Fibroblast of upper back skin (primary cell): ENCODE measurements at places on chromosomes 5 and 9.
A peak's percentile ranks its signal among the peaks of the same experiment; 100 is the strongest.

DNA sequence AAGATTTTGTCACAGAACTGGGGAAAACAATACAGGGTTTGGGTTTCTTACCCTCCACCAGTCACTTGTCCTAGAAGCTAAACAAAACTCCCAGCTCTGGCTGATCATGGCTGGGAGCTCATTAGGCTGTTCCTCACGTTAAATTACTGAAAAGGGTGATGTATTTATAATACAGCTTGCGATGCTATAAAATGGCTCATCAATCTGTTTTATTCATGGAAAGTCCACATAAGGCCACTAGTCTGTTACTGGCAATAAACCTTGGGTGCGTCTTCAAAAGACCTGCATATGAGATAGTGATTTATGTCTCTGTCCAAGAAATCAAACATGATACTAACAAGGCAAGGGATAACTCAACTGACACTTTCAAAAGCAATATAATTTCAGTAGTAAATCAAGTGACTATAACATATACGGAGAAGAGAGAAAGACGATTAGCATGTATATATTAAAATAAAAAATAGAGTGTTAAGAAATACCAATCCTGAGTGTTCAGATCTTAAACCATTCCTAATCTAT, 219.0 kb downstream of the BNC2 start:
- DNase-seq = no peak

DNA sequence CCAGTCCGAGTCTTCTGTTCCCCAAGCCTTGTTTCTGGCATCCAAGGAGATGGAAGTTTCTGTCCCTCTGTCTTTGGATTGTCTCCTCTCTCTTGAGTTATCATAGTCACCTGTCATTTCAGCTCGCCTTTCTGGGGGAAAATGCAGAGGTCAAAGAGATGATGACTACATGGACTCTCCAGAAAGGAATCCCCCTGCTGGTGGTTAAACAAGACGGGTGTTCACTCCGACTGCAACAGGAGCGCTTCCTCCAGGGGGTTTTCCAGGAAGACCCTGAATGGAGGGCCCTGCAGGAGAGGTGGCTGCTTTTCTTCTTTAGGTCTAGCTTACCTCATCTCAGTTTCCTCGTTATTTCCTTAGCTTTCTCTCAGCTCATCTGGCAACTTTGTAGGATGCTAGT, 25.1 kb downstream of the ERAP2 start:
- DNase-seq = no peak

GRCh38 chr5:17221843-17222636, 4.6 kb downstream of the BASP1 start:
- peak; percentile 57 for DNase-seq

DNA sequence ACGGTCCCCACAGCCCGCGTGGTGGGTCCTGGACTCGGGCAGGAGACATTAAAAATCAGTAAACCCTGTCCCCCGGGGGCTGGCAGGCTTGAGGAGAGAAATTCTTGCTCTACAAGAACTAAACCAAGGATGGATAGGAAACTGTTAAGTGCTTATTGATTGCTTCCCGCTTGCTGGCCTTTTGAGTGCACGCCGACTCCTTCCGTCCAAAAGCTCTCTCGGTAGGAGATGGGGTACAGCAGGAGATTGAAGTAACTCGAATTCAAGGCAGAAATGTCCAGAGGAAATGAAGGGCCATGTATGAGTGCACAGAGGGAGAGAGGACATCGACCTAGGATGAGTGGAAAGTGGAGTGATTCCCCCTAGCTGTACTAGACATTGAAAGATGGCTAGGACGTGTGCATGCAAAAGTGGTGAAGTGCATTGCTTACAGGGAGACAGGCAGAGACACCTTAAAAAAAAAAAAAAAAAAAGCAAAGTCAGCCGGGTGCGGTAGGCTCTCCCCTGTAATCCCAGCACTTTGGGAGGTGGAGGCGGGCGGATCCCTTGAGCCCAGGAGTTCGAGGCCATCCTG, 923 bp downstream of the RECK start:
- DNase-seq = no peak

DNA sequence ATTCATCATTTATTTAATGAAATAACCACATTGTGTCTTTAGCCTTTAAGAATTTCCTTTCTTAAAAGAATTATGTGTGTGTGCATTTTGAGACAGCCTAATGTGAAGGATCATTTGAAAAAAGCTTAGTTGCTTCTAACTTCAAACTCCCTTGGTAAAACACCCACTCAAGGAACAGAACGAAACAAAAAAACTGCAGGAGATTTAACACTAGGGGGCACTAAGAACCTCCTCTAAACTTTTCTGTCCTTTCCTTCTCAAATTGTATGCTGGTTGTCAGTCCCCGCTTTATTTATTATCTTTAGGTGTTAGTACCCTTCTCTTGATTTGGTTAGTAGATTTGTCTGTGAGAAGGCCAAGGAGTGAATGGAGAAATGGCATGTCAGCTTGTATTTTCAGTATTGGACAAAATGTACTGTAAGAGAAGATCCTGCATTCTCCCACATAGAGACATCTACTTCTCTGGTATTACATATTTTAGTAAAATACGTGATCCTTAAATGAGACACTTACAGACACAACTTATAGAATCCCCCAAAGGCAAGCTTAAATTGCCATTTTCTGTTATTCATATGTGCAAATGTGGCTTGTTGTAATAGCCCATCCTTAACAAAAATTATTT, 229.7 kb downstream of the MRPS30 start:
- DNase-seq = peak; percentile 11

- DNase-seq = no peak
These were observed 26.4 kb downstream of the EHMT1 start for GRCh38 chr9:137645211-137645610.

- peak; percentile 26 for DNase-seq
These were observed 225.6 kb downstream of the SPOCK1 start for GRCh38 chr5:137273511-137273910.

DNA sequence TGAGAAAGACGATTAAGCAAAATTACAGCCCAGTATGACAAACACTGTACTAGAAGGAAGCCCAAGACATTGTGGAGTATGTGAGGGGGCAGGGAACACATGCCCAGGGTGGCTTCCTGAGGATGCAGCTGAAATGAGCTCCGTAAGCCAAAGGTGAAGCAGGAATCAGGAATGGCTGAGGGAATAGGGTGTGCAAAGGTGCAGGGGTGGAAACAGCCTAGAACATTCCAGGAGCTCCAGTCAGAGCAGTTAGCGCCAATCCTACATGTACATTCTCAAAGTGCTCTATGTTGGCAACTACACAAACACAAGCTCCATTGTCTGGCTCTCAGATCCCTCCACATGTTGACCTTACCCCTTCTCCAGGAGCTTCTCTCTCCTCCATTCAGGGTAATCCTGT, 257.9 kb downstream of the MAN2A1 start:
- no peak for DNase-seq

GRCh38 chr5:115452536-115453235, 91.9 kb downstream of the FEM1C start:
- peak; percentile 85 for DNase-seq

DNA sequence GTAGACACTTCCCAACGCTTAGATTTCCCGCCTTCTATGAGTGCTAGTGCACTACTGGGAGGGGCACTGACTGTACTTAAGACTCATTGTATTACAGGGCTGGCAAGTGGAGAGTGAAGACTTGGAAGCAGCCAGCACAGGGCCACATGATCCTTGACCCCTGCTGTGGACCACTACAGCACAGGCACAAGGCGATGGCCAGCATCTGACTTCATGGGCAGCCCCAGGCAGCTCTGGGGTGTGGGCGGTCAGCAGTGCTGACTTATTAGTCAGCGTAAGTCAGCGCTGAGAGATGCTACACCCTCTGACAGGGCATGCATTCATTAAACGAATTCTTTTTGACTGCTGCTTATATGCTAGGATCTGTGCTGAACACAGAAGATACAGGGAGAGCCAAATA, 9.3 kb downstream of the SLC46A2 start:
- no peak for DNase-seq

- peak; percentile 76 for DNase-seq
These were observed 1149.0 kb downstream of the EFNA5 start for GRCh38 chr5:106521701-106522100.

GRCh38 chr9:130833031-130833990, 1.7 kb upstream of the ABL1 start:
- DNase-seq = peak; percentile 69

- no peak for DNase-seq
These were observed 38.4 kb downstream of the RASGRF2 start for GRCh38 chr5:80998590-80998979.

DNA sequence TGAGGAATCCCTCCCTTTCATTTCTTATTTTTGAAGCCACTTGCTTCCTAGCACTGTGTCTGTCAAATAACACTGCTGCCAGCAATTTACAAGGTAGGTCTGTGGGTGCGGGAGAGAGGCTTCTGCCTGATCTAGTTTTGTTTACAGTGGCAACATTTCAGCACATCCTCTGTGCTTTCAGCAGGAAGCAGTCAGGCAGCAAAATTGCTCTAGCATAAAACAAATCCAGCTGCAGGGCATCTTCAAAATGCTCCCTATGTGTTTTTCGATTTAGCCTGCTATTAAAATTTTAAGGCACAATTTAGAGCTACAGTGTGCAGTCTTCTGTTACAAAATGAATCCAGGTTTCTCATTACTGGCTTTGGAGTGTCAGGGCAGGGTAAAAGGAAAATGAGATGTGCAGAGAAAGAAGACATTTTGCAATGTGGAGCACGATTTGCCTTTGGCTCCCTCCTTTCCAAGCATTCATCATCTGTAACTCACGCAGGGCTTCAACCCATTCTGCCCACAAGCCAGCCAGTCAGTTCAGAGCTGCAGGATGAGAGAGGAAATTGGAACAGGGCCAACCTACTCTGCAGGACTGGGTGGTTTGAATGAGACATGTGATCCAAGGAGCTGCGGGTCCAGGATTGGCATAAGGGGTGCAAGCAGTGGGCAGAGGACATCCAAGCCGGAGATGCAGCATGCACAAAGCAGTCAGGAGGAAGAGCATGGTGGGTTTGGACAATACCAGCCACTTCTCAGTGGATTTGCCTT, 143.4 kb upstream of the APC start:
- peak; percentile 19 for DNase-seq

DNA sequence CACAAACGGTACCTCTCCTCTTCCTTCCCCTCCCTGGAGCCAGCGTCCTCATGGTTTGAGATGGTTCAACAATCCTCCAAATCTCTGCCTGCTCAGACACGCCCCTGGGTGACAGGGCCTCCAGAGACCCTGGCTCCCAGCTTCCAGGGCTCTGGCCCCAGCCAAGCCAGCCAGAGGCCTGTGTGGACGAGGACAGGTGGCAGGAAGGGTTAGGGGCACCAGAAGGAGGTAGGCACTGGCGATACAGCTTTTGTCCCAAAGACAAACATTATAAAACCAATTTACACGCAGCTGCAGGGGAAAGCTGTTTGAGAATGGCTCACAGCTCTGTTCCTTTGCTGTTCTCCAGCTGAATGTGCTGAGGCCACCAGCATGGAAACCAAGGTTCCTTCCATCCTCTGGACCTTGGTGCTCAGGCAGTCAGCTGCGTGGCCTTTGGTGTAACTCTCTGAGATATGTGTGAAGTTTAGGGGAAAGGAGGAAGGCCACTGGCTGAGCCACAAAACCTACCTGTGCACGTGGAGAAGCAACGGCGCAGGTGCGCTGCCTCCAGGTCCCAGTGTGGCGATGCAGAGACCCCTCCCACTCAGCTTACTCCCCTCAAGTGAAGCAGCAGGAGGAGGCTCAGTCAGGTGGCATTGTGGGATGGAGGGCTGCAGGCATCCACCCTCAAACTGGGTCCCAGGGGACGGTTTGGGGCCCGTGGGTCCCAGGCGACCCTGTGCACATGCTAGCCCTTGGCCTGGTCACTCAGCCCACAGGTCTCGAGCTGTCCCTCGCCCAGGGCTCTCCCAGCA, 4.3 kb upstream of the QRFP start:
- no peak for DNase-seq

DNA sequence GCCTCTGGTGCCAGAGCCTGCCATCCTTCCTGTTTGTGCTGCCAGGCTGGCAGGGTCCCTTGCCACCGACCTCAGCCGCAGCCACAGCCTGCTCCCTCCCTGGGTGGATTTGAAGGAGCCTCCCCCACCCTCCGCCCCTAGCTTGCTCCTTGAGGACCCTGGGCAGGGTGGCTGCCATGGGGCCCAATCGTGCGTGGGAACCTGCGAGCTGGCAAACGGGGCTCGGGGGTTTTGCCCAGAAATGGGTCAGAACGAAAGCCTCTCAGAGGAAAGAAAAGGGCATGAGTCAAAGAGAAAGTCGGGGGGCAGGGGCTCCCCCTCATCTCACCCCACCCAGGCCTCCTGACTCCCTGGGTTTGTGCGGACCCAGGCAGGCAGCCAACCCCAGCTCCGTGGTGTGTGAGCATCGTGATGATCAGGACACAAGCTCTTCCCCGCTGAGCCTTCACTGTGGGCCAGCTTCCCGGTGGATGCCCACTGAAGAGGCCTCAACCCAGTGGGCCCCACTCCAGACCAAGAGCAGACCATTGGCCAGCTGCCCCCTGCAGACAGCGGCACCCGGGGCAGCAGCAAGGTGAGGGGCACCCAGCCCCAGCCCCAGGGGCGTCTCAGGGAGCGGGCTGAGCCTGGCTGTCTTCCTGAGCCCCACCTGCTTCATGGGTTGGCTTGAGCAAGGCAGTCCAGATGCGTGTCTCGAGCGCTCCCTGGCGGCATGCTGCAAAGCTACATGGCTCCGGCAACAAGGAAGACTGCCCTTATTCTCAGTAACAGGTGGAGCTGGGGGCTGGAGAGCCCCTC, 3.0 kb upstream of the FUT7 start:
- peak; percentile 70 for DNase-seq

DNA sequence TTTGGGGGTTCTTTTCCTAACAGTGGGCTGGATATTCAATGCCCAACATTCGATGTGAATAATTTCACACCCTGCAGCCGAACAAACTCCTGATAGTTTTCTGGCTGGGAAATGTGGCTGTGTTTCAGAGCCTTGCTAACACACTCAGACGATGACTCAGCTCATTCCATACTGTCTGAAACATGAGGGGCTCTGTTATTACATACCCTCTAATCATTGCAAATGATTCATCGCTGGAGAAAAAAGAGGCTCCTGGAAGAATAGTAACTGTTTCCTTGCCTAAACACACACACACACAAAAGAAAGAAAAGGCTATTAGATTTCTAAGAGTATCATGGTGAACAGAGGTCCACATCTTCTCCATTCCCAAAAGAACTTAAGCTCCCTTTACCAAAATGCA, 75.8 kb downstream of the OXCT1 start:
- peak; percentile 99 for DNase-seq

DNA sequence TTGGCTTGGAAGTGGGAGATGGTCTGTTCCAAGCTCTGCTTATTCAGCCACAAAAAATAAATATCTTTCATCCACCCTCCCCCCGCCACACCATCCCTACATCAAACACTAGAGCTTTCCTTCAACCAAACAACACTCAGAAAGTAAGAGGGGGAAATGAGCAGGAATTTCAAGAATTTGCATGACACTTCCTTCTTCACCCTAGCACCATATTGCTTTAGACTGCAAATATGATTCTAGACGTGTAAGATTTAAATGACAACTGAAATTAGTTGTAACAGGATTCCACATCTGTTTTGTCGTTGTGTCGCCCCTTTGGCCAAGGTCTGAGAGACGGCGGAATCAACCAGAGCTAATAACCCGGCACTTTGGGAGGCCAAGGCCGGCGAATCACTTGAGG, 88.5 kb downstream of the NDFIP1 start:
- DNase-seq = peak; percentile 45

DNA sequence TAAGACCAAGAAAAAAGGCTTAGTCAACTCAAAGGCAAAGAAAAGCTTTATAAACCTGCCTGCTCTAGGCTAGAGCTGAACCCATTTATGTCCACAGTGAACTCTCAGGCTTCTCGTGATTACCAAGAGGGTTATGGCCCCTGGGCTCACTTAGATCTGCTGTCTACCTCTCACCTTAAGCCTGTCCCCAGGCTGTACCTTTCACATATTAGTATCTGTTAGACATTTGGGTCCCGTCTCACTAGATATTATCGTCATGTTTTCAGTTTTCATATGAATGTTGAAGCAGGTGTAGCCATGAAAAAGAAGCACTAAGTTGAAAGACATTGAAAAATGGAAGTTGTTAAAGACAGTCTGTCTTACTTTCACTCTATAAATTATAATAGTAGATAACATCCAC, 75.2 kb upstream of the COX7C start:
- DNase-seq = no peak
